ENCODE measurements at places on chromosomes 11 and 22.

DNA sequence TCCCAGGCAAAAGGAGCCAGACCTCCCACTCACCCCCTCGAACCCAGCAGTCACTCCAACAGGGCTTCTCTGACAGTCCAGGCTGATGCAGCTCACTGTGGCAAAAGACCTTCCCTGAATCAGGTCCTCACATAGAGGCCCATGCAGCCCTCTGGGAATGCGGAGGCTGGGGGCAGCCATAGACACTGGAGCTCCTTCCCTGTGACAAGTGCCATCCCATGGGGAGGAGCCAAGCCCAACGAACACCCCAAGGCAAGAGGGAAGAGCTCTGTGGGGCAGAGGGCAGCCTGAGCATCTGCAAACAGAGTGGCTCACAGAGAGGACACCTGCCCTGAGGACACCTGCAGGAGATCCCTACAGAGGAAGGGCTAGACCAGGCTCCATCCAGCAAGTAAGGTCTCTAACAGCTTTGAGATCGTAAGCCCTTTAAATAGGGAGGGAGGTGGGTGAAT lies at the start of gene LINC01488:
TSS of gene LINC01488 (plus strand) at position 271 of the 452 bp plus-strand sequence.
- no peak for DNase-seq

DNA sequence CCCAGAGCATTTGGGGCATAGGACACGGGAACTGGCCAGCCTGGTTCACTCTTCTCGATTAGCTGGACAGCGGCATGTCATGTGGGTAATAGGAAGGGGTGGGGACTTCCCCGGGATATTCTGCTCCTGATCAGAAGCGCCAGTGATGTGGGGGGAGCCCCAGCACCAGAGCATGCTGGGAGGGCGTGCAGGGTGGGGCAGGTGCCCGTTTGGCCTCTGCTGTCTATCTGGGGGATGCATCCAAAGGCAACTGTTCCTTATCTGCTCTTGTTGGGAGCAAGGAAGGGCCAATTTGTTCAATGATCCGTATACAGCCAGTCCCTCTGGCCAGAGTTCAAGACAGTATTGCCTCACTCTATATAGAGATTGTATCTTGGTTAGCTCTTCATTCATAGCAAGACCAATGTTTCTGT lies 43.6 kb downstream of the PPARA start:
- DNase-seq: no peak

DNA sequence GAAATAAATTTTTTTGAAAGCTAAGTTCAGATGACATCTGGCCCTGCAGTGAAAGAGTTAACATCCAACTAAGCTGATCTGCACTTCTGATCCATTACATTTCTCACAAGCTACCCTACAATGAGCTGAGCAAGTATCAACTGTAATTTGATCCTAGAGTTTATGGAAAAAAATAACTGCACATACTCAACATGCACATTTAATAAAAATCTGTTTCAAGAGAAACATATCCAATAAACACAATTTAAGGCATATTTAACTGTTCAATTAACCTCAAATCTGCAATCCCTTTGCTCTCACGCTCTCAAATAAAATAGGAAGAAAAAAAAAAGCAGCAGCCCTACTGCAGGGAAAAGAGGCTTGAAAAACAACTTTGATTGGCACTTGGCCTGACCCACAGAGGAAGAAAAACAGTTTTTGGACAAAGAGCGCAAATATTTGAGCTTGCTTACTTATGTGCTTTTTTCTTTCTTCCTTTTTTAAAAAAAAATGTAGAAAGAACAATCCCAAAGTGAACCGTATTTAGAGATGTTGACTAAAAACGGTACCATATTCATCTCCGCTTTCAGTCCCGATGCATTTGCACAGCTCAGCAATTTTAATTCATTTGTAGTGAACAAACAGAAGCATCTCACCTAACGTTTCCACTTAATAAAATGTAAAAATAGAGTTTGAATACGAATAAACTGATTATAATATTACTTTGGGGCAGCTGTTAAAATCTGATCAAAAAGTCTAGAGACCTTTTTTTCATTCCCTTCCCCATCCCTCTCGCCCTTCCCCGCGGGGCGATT lies 1.6 kb downstream of the SESN3 start:
- DNase-seq: peak; percentile 31

DNA sequence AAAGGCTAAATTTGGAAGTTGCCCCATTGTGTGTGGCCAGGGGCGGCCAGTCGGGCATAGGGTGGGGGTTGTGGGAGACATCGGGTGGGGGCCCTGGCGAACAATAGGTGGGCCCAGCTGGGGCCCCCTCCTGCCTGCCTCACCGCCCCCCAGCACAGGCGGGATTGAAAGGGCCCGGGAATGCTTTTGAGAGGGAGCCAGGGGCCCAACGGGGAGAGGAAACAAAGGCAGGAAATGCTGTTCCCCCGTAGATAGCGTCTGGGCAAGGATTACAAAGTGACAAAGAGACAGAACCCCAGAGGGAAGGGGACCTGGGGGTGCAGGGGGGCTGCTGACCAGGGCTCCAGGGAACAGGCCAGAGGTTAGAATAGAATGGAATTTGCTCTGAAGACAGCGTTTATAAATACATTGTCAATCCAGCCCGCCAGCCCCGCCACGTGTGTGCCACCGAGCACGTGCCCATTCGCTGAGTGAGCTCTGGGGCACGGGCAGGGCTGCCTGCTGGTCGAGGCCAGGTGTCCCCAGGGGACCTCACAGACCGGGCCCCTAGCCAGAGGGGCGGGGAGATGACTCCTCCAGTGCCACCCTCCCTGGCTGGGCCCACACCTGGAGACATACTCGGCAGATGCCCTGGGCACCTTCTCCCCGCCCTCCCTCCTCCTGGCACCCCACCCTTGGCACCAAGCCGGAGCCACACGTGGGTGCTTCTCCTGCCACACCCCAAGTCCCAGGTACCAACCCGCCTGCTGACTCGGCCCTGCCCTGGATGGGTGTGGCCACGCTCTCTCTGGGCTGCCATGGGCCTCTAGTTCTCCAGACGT lies 9.7 kb downstream of the PDGFB start:
- DNase-seq: no peak

- DNase-seq: peak; percentile 84
These were observed 18.7 kb downstream of the PPM1F start for GRCh38 chr22:21933910-21934309.

DNA sequence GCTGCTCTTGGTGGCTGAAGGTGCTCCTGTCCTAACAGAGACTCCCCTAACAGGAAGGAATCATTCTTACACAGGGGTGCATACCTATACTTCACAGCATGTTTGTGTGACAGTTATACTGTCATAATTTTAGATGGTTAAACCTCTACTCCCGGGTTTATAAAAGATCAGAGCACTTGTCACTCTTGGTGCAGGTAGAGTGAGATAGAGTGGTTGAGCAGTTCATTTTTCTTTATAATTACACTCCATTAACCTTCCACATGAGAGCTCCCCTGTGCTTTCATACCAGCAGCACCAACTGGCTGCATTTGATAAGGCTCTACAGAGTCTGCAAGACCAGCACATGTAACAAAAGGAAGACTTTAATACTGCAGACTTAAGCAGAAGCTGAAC lies 72.9 kb downstream of the LARGE2 start:
- DNase-seq: no peak

- no peak for DNase-seq
These were observed 867.6 kb downstream of the TBC1D22A start for GRCh38 chr22:47629791-47630655.

DNA sequence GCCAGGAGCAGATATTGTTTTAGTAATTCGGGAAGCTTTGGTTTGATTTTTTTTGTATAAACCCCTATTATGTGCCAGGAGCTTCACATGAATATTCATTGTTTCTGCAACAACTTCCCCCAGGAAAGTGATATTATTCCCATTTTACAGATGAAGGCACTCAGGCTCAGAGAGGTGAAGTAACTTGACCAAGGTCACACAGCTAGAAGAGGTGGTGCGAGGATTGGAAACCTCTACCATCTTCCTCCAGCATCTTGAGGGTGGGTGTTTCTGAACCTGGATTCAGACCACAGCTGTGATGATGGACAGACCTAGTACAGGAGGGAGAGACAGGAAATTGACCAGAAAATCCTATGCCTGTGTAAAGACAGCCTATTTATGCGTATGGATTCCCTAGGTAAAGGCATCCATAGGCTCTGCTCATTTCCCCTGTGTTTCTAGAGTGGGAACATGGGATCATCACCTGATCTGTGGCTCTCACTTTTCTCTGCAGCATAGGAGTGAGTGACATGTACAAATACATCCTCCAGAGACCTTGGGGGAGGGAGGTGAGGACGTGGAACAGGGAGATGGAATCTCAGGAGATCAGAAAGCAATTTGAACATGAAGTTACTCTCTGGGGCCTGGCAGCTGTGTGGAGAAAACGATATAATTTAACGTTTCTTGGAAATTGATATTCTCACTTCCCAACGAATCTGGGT lies 81.4 kb downstream of the TSPAN18 start:
- DNase-seq: no peak

- DNase-seq: peak; percentile 40
These were observed 2.0 kb downstream of the FBLN1 start for GRCh38 chr22:45504373-45505341.

- DNase-seq: no peak
These were observed 124.1 kb upstream of the BID start for GRCh38 chr22:17898375-17898774.

- DNase-seq: peak; percentile 56
These were observed 169.1 kb downstream of the RRAS2 start for GRCh38 chr11:14189874-14190273.

- no peak for DNase-seq
These were observed 113.6 kb downstream of the KCNQ1OT1 start for GRCh38 chr11:2586087-2586792.

DNA sequence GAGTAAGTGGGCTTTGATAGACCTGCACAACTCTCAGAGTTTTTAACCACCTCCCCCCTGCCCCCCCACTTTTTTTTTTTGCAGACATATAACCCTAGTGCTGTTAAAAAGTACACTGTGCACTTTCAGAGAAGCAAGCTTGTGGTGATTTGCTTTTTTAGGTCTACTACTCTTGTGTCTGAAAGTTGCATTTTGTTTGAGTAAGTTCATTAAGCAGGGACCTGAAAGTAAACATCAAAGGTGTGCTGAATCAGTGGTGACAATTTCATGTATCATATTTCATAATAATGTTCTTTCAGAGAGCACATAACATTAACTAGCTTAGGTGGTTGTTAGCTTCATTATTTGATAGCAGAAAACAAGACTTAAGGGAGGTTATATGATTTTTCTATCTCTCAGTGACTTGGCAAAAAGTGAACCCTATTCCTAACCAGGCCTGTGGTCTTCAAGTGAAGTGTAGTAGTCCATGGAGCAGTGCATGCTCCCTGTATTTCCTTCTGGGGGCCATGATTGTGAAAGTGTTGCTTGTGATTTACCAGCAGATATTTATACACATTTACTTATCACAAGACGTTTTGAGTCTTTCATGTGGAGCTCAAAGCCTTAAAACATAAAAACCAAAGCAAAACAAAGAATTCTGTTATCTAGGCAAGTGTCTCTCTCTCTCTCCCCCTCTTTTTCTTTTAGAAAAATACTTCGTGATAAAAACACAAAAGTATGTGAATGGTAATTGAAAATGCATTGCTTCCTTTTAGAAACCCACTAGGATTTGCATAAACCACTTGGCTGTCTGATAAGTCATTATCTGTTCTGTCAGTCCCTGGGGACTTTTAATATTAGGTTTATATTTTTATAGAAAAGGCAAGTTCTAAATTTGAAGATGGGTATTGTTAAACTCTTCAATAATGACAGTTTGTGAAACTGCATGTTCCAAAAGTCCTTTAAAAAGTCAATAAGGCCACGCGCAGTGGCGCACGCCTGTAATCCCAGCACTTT lies 7.5 kb upstream of the RAG2 start:
- no peak for DNase-seq

GRCh38 chr22:22348127-22348814 lies 103.7 kb downstream of the VPREB1 start:
- DNase-seq: peak; percentile 89

DNA sequence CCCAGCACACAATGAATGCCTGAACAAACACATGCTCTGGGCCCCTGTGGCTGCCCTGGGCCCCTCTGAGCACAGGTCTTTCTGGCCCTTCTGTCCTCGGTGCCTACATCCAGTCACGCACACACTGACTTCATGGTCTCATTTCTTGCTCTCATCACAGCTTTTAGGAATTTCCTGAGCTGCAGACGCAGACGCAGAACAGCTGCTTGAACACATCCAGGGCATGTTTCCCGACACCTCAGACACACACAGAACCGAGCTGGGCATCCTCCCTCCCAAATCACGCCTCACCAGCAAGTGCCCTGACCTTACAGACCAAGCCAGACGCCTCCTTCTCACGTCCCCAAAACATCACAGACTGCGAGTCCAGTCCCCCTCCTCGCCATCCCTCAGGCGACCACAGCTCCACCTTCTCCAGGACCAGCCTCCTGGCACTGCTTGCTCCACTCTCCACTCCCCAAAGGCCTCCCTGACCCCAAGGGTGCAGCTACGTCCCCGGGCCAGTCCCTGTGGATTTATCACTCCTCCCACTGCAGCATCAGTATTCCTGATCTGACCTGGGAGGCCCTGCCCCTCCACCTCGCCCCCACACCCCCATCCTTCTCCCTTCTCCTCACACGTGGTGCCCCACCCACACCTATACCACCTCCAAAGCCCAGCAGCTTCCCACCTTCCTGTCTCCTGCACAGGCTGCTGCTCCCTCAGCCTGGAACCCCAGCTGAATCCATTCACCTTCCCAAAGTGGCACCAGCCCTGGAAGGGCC lies 12.9 kb downstream of the SIRT3 start:
- no peak for DNase-seq

DNA sequence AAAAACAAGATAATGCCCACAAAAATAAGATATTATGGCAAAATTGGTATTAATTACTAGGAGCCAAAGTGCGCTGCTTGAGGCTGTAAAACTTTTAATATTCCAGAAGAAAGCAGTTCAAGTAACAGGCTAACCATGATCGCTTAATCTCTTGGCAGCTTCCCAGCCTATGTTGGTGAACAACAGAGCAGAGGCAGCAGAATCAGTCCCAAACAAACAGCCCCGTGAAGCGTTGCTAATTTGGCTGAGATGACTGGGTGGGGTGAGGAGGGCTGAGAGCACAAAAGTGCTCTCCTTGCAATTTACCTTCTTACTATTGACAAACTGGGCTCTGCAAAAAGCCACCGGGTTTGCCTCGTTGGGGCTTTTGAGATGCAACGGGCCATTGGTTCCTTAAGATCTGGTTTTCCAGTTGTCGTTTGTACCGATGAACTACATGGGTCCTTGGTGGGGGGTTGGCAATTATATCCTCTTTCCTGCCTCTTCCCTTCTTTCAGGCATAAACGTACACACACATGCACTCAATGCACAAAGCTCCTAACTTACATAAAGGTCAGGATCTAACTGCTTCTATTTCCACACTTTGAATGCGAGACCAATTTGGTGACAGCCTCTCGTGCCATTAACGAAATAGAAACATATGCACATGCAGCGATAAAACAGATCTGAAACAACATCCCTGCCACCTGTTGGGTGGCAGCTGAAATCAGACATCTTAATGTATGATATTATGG lies 407.6 kb upstream of the CADM1 start:
- DNase-seq: no peak

GRCh38 chr11:62423012-62423411 lies 4.2 kb downstream of the SCGB1A1 start:
- no peak for DNase-seq
